ENCODE measurements at places on chromosomes 16 and 17.

- DNase-seq = peak; percentile 89
Measured at GRCh38 chr17:73255671-73256181, 6.0 kb downstream of the CPSF4L start.

GRCh38 chr17:28955408-28955807 lies 4.1 kb upstream of the PHF12 start:
- no peak for DNase-seq

DNA sequence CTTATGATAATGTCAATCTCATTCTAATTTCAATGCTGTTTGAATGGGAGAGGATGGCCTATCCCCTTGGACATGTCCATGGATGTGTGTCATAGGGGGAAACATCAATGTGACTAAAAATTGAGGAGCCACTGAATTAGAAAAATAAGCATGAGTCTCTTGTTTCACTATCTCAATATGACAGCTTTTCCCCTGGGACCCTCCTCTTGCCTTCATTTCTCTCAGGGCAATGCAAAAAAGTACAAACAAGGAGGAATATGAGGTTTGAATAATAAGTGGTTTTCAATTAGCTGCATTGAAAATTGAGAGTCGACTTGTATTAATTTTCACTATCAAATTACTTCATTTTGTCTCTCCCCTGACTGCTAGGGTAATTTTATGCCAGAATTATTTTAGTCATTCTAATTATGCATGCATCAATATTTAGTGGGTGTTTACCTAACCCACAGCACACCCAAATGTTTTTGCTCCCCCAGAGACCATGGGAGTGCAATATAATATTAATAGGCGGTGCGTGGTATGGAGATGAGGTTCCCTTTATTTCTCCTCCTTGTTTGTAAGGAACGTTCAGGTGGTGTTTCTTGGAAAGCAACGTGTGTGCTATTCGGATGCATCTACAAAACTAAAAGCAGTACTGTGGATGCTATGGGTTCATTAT lies 6.8 kb upstream of the SDR42E1 start:
- DNase-seq = peak; percentile 53

DNA sequence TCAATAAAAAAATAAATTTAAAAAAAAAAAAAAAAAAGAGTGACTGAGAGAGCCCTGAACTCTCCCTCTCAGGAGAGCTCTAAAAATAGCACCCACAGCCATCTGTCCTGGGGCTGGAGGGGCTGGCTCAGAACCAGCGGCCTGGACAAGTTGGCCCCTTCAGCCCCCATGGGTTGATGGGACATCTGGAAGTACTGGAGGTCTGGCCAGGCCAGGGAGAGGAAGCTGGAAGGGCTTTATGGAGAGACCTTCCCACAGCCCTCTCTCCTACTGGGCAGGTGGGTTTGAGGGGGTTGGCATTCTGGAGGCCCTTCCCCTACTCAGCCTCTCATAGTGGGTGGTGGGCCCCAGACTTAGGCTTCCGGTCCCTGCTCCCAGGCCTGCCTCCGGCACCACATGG lies 93.7 kb upstream of the TMEM97 start:
- DNase-seq = no peak

DNA sequence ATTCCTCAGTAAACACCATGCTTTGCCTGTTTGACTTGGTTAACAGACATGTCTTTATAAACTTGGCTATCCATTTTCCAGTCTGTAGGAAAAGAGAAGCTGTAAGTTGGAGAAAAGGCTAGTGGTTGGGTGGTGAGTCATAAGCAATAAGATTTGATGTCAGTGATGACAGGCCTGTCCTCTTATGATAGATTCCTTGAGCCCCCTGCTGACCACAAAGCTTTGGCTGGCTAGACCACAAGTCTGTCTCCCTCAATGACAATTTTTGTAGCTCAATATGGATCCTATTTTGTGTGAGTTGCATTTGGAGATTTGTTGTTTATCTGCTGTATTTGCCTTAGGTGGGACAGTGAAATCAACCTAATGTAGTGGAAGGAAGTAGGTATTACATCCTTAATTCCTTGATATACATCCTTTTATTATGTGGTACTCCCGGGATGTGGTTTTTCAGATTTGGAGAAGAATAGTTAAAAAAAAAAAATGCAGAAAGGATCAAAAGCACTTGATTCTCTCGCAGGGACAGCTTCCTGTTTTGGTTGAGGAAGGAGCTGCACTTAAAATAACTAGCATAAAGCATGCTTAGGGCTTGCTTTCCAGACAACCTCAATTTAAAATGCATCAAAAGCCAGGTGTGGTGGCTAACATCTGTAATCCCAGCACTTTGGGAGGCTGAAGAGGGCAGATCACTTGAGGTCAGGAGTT lies 67.4 kb downstream of the SIAH1 start:
- DNase-seq = no peak

- no peak for DNase-seq
Measured at GRCh38 chr17:79843474-79843815, 4.2 kb upstream of the CBX4 start.

GRCh38 chr16:66427871-66428681 lies 981 bp downstream of the BEAN1 start:
- peak; percentile 60 for DNase-seq

- DNase-seq = no peak
Measured at GRCh38 chr17:50534222-50534978, 1.9 kb downstream of the EPN3 start.

- DNase-seq = peak; percentile 61
Measured at GRCh38 chr17:77011173-77012011, 129.4 kb upstream of the SEC14L1 start.

DNA sequence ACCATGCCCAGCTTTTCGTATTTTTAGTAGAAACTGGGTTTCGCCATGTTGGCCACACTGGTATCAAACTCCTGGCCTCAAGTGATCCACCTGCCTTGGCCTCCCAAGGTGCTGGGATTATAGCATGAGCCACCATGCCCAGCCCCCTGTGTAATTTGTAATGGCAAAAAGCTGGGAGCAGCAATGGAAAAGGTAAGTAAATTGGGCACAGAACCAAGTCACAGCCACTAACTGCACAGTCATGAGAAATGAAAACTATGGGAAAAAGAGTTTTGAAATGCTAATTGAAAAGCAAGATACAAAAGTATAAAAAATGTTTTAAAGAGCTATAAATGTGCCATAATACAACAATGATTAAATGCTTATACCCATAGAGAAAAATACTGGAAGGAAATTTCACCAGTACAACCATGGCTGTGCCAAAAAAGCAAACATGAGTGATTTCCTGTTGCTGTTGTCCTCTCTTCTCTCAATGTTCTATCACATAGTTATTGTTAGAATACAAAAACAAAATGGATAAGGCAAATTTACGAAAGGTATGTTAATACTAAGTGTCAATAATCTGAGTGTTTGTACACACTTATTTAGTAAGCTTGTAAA lies 6.2 kb downstream of the NTAN1 start:
- DNase-seq = no peak

GRCh38 chr16:62272035-62272434 lies 235.8 kb upstream of the CDH8 start:
- DNase-seq = peak; percentile 45

GRCh38 chr16:84096447-84097005 lies 20.2 kb downstream of the MBTPS1 start:
- DNase-seq = no peak

- DNase-seq = no peak
Measured at GRCh38 chr17:59353106-59353854, 21.8 kb downstream of the YPEL2 start.

DNA sequence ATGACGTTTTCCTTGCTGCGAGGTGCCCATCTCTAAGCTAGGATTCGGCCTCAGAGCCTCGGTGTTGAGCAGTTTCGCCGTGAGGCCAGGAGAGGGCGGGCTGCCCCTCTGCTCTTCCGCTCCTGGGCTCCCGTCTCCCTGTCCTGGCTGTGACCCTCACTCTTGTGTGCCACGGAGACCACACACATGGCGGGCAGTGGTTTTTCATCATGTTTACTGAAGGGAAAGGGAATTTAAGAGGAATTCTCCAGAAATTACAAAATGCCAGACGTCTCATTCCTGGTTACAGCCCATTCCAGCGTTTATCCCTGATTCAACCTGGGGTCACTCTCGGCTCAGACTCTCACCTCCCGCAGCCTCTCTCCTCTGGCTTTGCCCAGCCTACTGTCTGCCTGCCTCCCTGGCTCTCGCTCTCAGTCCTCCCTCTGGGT lies 96.8 kb upstream of the ELAC2 start:
- peak; percentile 88 for DNase-seq

GRCh38 chr16:51490866-51491265 lies 339.8 kb upstream of the SALL1 start:
- DNase-seq = no peak

GRCh38 chr16:88390735-88391134 lies 8.0 kb downstream of the ZNF469 start:
- DNase-seq = no peak

DNA sequence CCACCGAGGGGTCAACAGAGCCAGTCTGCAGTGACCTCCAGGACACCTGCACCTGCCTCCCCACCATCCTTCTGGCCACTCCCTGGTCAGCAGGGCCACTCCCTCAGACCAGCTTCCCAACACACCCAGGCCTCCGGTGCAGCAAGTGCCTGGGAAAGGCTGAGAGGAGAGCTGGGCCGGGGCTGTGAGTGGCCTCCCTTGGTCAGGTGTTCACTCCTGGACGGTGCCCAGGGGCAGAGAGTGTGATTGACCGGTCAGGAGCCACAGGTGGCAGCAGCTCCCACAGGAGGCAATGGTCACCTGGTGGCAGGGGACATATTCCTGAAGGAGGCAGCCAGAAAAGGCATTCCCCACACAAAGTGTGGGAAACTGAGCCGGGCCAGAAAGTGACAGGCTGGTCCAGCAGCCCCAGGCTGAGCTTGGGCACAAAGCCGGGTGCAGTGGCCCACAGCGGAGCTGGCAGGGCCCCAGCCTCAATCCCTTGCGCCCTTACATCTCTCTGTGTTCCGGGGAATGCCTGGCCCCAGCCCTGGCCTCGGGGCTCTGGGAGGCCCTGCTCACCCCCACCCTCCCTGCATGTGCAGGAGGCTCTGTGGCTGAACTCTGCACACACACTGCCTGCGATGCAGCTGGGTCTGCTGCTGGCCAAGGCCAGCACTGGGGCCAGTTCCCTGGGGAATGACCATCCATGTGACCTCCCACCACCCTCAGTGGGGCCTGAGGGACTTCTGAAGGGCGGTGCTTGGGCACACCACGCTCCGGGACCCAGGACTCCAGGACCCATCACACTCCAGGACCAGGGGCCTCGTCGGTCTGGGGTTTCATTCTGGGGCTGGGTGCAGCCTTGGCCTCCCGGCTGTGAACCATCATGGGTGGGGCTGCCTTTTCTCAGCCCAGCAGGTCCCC lies 1.2 kb upstream of the C17orf99 start:
- DNase-seq = no peak

DNA sequence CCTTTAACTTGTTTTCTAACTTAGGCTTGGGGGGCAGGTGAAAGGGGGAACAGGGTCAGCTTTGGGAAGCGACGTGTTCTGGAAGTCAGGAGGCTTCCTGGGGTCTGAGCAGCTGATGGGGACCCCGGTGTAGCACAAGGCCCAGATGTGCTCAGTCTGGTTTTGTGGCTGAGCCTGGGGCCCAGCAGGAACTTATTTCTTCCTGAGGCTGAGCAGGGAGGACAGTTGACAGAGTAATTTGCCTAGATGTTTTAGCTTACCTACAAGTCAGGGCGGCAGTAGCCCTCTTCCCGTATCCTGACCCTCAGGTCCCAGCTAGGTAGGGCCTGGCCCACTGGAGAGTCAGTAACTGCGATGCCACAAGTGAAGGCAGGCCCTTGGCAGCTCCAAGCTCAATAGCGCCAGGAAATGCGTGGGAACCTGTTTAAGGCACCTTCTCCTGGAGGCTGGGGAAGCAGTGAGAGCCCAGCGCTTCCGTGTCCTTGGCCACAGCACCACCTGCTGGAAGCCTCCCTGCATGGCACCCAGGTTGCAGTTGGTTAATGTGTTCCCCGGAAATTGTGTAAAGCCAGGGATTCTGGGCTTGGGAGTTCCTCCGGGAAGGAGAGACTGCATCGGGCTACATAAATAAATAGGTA lies 5.2 kb downstream of the CCR7 start:
- peak; percentile 97 for DNase-seq

- DNase-seq = no peak
Measured at GRCh38 chr17:43013296-43013695, 6.7 kb downstream of the IFI35 start.

- no peak for DNase-seq
Measured at GRCh38 chr17:4712526-4712925, 2.1 kb downstream of the ARRB2 start.

DNA sequence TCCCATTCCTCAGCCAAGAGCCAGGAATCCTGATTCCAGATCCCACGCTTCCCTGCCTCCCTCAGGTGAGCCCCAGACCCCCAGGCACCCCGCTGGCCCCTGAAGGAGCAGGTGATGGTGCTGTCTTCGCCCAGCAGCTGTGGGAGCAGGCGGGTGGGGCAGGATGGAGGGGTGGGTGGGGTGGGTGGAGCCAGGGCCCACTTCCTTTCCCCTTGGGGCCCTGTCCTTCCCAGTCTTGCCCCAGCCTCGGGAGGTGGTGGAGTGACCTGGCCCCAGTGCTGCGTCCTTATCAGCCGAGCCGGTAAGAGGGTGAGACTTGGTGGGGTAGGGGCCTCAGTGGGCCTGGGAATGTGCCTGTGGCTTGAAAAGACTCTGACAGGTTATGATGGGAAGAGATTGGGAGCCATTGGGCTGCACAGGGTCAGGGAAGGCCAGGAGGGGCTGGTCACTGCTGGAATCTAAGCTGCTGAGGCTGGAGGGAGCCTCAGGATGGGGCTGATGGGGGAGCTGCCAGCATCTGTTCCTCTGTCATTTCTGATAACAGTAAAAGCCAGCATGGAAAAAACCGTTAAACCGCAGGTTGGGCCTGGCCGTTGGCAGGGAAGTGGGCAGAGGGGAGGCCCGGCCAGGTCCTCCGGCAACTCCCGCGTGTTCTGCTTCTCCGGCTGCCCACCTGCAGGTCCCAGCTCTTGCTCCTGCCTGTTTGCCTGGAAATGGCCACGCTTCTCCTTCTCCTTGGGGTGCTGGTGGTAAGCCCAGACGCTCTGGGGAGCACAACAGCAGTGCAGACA lies at the start of gene SPN:
Gene SPN, plus strand, starts transcription at position 232 of the 791 bp plus-strand sequence. Its CDS starts 482 bp downstream, at position 714.
- DNase-seq = no peak

DNA sequence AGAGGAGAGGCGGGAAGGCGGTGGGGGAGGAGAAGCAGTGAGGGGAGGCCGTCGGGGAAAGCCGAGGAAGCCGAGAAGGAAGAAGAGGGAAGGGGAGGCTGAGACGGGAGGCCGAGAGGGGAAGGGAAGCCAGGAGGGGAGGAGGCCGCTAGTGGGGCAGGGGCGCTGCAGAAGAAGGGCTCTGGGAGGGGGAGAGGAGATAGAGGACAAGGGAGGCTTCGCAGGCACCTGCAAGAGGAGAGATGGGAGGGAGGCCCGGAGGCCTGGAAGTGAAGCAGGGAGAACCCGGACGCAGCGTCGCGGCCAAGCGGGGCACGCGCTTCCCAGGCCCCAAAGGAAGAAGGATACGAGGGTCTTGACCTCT lies 2.3 kb downstream of the C17orf58 start:
- DNase-seq = no peak

All from eye (tissue), 1 donor.